ENCODE measurements at places on chromosomes 2 and 18.

DNA sequence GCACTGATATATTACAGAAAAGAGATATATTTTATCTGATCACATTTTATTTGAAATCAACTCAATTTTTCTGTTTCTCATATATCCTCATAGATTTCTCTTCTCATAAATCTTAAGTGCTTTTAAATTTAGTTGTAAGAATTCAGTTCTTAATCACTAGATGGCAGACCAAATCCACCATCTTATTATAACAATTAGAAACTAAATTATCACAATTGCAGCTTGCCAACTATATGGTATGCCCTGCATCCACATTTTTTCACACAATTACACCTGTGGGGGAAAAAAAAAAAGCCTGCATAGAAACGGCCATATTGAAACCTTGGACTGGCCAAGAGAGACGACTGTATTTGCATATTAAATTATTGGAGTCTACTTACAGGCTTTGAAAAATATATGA lies 64.4 kb downstream of the COL5A2 start:
- no peak for DNase-seq

GRCh38 chr2:195575016-195575415 lies 82.0 kb upstream of the SLC39A10 start:
- DNase-seq = no peak

GRCh38 chr2:219418155-219419011 lies at the start of gene DES:
DES (plus strand) TSS chr2:219418377; CDS start chr2:219418463, 86 bp downstream.
- DNase-seq = no peak

GRCh38 chr18:80129672-80130367 lies 20.8 kb downstream of the ADNP2 start:
- no peak for DNase-seq

- no peak for DNase-seq
Observed at GRCh38 chr2:71894261-71894660, 253.4 kb downstream of the CYP26B1 start.

- no peak for DNase-seq
Observed at GRCh38 chr2:160205505-160205904, 5.4 kb upstream of the ITGB6 start.

DNA sequence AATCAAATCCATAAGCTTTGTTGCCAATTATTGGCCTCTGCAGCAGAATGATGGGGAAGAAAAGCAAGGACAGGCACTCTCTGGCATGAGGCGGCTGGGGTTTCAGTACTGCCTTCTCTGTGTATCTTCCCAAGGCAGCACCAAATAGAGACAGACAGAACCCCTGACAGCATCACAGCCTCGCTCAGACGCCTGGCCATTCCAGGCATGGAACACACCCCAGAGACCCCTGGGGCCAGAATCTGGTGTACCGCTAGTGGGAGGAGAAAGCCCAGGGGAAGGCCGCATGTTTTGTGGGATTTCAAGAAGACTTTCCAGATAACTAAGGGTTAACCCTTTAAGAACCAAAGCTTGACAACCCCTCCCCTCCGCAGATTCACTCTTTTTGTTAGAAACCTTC lies 282.1 kb downstream of the EN1 start:
- no peak for DNase-seq

DNA sequence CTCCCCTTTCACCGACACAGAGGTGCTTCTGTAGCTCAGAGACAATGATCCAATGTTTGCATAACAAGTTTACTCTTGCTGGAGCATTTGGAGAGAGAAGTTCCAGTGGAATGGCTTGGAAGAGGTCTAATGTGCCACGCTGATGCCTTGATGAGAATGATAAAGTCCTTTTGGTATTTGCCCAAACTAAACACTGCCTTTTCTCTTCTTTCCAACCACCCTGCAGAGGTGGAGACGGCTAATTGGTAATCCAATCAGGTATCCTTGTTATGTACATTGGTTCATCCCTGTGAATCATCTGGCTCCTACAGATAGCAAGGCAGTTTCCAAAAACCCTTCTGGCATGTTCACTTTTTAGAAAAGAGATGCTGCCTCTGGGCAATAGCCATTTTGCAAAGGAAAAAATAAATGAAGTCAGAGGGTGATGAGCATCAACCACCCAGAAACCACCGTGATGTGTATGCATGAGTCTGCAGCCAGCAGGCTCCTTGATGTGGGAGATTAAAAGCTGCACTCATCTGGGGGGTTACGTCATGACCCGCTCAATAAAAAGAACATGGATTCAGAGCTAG lies 40.6 kb downstream of the KIAA2012 start:
- peak; percentile 39 for DNase-seq

DNA sequence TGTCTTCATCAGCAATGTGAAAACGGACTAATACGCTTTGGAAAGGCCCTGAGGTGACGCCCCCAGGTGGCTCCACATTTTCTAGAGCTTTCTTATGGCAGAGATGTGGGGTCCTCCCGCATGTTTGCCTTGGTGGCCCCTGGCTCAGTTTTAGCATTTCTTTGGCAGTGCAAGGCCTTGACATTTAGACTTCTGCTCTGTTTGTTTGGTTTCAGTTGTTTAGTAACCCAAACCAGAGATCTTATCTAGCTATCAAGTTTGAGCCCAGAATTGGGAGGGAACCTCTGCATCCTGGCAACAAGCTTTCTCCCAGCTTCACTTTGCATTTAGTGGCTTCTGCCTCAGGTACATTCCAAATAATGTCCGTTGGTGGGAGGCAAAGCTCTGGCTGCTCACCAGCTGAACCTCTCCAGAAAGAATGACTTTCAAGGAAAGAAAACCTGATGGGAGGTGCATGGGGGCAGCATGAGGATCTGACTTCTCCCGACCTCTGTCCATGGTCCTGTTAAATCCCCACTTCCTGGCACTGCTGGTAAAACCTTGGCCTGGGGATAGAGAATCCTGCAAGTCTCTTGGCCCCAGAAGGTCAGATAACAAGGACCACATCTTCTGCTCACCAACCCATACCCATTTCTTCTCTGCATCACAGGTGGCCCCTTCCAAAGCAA lies 12.0 kb upstream of the MBP start:
- DNase-seq = no peak

DNA sequence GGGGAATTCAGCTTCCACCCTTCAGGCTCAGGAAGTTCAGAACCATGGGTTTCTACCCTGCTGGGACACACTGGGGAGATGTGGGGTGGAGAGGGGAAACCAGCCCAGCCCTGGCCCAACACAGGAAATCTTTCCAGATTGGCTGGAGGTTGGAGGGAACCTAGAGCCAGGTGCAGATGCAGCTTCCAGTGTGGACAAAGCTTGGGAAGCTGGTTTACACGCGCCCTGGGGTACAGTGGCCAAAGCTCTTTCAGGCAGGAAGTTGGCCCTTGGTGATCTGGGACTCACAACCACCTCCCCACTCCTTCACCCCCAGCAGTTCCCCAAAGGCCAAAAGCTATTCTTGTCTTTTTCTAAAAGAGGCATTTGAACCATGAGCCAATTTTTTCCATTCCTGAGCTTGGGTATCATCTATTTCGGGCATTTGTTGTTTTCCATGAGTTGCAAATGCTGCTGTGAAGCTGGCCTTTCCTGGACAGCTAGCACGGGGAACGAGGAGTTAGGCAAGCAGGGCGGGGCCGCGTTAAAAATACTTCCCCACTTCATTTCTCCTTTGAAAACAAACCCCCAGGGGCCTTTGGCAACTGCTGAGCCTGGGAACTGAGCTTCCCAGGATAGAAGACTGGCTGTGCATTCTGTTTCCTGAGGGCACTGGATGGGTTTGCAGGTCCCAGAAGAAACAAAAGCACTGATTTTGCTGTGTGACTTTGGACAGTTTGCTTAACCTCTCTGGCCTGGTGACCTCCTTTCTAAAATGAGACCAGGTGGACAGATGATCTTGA lies 3.1 kb upstream of the ARID5A start:
- no peak for DNase-seq

- no peak for DNase-seq
Observed at GRCh38 chr2:134238371-134238770, 15.5 kb upstream of the MGAT5 start.

GRCh38 chr2:147430408-147430807 lies 414.4 kb upstream of the ACVR2A start:
- DNase-seq = no peak

- DNase-seq = peak; percentile 12
Observed at GRCh38 chr2:66582987-66583880, 148.3 kb downstream of the MEIS1 start.

DNA sequence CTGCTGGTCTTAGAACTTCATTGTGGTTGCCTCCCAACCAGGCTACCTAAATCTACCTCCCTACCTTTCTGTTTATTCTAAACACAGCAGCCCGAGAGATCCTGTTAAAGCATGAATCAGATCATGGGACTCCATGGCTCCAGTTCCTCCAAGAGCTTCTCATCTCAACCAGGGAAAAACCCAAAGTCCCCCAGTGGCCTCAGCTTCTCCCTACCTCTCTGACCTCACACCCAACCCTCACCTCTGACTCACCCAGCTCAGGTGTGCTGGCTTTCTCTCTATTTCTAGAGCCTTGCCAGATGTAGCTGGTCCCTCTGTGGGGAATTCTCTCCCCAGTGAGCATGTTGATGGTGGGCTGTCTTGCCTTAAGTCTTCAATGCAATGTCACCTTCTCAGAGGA lies 93.8 kb upstream of the COPS8 start:
- DNase-seq = no peak

DNA sequence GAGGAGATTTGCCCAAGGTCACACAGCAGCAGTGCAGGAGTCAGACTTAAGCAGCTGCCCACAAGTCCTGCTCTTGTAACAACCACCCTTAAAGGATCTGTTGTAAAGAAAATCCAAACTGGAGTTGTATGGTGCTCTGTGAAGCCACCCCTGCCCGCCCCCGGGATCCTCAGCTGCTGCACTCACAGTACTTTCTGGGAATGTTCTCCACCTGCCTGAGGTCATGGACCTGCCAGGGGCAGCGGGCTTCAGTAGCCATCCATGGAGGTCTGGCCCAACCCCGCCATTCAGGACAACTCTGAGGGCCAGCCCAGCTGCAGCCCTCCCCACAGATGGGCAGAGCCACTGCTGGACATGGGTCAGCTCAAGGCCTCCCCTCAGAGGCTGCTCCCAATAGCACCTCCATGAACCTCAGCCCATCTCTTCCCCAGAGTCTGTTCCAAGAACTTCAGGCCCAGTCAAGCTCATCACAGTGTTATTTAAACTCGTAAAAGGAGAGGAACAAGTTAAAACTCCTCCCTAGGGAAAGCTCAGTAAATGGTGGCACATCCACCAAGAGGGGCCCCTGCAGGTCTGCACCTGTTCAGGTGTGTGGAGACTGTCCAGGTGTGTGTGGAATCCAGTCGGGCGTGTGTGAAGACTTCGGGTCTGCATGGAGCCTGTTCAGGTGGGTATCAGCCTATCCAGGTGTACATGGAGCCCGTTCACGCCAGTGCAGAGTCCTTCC lies 39.4 kb upstream of the GPC1 start:
- DNase-seq = no peak

DNA sequence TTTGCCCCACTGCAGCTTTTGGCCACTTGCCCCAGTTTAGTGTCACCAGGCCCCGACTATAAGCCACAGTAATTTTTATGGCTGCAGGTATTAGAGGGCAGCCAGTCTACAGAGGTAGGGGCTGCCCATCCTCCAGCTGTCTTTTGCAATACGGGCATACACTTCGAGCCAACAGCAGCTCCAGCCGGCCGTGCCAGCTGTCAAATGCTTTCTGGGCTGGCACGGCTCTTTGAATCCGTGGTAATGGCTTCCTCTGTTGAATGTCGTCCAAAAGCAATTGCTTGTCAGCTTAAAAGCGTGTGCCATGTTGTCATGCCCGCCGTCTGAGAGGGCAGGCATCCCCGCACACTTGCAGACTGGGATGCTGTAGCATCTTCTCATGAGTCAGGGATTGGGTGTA lies 41.3 kb downstream of the BCL2L11 start:
- DNase-seq = no peak

DNA sequence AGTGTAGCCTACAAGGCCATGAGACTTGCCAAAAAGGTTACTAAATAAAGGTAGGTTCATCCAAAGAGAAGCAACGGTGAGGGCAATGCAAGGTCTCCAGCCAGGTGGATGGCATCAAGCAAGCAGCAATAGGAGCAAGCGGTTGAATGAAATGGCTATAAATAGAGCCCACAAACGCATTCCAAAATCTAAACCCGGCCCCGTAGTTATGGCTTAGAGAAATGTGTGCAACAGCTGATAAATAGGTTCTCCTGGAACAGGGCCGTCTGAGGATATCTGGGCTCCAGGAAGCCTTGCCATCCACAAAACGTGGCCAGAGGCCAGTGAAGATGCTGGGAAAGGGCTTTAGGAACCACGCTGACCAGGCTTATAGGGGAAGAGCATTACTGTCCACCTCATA lies 146.1 kb upstream of the PID1 start:
- no peak for DNase-seq

GRCh38 chr2:68193144-68193543 lies 35.5 kb downstream of the PNO1 start:
- DNase-seq = peak; percentile 56

GRCh38 chr2:179037807-179038206 lies 12.1 kb downstream of the CCDC141 start:
- no peak for DNase-seq

GRCh38 chr2:72562451-72563153 lies 263.2 kb downstream of the EXOC6B start:
- peak; percentile 37 for DNase-seq

- no peak for DNase-seq
Observed at GRCh38 chr2:206533977-206534376, 90.6 kb downstream of the ADAM23 start.

- no peak for DNase-seq
Observed at GRCh38 chr2:19748073-19748375, 153.8 kb downstream of the TTC32 start.

GRCh38 chr2:24820598-24821432 lies 27.6 kb downstream of the CENPO start:
- no peak for DNase-seq

- DNase-seq = no peak
Observed at GRCh38 chr2:2332381-2332780, 1.3 kb upstream of the MYT1L start.

- peak; percentile 45 for DNase-seq
Observed at GRCh38 chr18:9321017-9321452, 13.5 kb upstream of the TWSG1 start.

- DNase-seq = no peak
Observed at GRCh38 chr2:46503686-46504085, 24.3 kb downstream of the TMEM247 start.

DNA sequence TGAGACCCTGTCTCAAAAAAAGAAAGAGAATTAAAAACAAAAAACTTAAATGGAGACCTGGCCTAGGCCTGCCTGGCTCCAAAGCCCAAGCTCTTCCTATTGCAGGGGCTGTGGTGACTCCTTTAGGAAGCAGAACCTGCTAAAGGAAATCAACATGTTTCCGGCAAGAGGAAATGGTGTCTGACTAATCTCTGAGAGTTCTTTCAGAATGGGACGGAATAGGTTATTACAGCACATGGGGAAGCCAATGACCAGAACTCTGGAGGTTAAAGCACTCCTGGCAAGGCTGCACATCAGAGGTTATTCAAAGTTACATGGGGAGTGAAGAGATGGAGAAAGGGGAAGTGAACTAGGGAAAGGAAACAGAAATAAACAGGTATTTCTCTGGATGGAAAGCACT lies 21.4 kb downstream of the KIF3C start:
- peak; percentile 23 for DNase-seq

- DNase-seq = no peak
Observed at GRCh38 chr2:54573537-54573919, 117.4 kb downstream of the SPTBN1 start.

DNA sequence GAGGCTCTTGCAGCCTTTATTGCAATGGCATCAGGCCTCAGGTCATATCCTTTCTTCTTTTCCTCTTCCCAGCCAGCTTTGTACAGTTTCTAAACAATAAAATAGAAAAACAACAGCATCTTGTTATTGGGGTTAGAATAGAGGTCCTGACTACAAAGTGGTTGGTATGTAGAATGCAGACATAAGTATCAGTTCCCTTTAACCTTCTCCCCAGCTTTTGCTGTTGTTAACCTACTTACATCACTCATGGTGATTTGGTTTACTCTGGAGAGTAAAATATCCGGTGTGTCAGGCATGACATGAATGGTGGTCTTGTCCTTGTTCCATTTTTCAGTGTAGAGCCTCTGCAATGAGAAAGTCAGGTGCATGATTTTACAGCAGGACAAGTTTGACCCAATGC lies 69.8 kb downstream of the NEB start:
- DNase-seq = no peak
